Adipose tissue (tissue), 3 donors: ENCODE measurements at places on chromosomes 7 and 10. TPM values are rescaled to one million over a fixed set of nuclear protein-coding genes. Genes with fewer than 3 reads are reported as not detected.

The GHRHR gene
- not detected for polyA plus RNA-seq

The H2BK1 gene
- not detected for polyA plus RNA-seq

The OPALIN gene
- polyA plus RNA-seq, result not detected

The DTX2 gene
- polyA plus RNA-seq, result 16.0 TPM

The ACSL5 gene
- polyA plus RNA-seq, result 36.5 TPM

The ADO gene
- 12.5 TPM for polyA plus RNA-seq
